CD8-positive, alpha-beta memory T cell (primary cell): ENCODE measurements at places on chromosomes 5 and 9.

DNA sequence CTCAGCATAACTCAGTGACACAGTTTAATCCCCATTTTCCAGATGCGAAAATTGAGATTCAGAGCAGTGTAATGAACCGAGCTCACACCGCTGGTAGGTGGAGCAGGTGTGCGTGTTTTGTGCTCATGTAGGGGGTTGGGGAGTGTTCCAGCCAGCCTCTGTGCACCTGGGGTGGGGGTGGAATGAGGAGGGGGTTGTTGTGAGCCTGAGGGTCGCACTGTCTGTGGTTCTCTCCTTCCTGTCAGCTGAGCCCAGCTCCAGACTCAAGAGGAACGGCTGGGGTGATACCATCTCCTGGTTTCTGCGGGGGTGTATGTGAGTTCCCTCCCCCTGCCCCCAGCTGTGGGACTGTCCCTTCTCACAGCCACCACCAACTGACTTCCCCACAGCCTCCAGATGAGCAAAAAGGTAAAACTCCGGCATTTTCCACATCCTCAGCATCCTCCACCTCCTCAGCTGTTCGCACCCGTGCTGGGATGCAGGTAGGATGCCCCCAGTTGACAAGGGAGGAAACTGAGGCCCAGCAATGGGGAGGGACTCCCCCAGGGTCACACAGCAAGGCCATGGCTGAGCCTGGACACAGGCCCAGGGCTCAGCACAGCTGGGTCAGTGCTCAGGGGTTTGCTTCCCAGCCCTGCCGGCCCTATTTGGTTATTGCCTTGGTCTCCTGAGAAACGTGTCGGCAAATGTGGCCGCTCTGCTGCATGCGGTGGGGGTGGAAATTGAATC lies 2.1 kb downstream of the SH2D3C start:
- peak; percentile 86 for DNase-seq

GRCh38 chr5:102341681-102342288 lies 45.7 kb upstream of the SLCO4C1 start:
- DNase-seq: no peak

GRCh38 chr9:109320331-109320741 lies 523 bp downstream of the EPB41L4B start:
- no peak for DNase-seq

- DNase-seq: no peak
Measured at GRCh38 chr5:106086352-106086751, 1584.4 kb downstream of the EFNA5 start.

GRCh38 chr5:123283499-123283898 lies 139.7 kb downstream of the CEP120 start:
- DNase-seq: no peak

- DNase-seq: no peak
Measured at GRCh38 chr9:6910497-6910896, 152.7 kb downstream of the KDM4C start.

DNA sequence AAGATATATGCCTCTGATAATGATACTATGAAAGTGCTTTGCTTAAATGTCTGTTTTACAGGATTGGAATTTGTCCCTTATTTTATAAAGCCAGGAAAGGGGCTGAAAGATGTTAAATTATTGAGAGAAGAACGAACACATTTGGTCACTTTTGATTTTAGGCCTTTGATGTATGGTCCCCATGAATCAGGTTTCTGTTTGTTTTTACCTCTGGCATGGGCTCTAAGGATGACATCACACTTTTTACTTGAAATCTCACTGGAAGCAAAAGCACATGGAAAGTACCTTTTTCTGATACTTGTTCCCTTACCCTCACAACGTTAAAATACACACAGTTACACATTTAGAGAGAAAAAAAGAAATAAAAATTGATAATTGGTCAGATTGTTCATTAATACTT lies 6.9 kb downstream of the OTULIN start:
- no peak for DNase-seq

- DNase-seq: no peak
Measured at GRCh38 chr9:9631284-9631683, 981.5 kb downstream of the PTPRD start.

GRCh38 chr5:160272264-160272663 lies 40.1 kb downstream of the CCNJL start:
- no peak for DNase-seq

- DNase-seq: no peak
Measured at GRCh38 chr5:66628561-66628960, 32.4 kb downstream of the MAST4 start.

DNA sequence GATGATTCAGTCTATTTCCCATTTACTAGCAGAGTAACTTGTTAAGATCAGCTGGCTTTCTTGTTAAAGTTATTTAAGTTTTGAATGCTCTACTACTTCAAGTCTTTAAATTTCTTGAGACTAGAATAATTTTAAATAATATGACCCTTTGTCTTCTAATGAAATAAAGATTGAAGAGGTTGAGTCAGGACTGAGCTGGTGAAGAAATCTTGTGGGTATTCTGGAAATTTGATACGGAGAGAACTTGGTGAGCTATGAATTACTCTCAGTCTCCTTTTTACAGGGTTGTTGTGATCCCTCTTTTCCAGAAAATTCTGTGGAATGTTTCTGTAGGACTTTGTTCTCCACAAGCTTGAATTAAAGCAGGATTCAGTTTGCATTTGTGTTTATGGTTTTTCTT lies 29.3 kb downstream of the RNF20 start:
- DNase-seq: no peak

DNA sequence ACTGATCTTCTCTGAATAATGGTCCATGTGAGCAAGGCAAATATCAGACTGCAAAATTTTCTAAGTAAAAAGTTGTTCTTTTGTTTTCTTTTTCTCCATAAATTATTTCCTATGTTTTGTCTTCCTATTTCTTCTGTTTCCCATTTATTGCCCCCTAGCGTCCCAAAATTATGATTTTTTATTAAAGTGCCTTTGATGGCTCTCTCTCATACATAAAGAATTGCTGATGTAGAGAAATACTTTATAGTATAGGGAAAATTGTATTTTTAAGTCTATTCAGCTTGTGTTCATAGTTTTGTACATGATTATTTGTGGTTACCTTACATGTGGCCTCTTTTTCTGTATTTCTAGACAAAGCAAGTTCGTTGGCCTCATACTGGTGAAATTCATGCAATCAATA lies 1031.2 kb downstream of the EFNA5 start:
- no peak for DNase-seq

DNA sequence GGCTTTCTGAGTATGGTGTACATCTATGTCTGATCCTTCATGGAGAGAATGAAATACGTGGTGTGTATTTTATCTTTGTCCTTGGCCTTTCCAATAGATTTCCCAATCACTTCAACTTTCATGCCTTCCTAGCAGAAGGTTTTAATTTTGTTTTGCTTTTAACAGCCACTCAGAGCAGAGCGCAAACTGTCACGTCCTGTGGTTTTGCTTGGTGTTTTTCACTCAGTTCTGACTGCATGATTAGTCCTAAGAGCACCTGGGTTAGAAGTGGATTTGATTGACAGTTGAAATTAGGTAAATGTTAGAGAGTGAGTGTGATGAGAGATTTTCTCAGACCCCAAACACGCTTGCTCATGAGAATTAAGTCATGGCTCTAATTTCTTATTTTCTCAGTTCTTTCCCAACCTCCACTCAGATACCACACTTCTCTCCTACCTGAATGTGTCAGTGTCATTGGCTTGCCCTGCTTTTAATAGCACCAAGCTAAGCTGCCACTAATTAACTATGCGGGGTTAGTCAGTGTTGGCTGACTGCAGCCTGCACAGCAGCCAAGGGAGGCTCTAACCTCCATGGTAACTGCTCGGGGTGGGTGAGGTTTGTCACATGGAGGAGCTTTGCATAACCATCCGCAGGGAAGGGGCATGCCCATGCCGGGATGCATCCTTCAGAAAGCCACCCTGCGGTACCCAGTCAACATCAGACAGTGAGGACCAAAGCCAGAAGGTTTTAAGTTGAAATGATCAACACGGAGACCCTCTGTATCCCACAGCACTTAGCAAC lies 173.4 kb downstream of the NR3C1 start:
- peak; percentile 33 for DNase-seq

- no peak for DNase-seq
Measured at GRCh38 chr5:68227532-68228160, 12.1 kb downstream of the PIK3R1 start.

DNA sequence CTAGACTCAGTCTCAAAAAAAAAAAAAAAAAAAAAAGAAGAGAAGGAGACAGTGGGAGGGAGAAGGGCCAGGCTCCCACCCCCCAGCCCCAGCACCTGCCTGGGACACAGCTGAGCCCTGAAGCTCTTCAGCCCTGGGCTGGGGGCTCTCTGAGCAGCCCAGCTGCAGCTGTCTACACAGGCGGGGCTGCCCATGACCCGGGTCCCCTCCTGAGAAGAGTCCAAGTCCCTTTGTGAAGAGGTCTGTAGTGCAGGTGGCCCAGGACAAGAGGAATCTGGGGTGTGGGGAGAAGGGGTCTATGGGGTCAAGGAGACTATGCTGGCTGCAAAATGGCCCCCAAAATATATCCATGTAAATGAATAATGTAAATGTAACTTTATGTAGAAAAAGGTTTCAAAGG lies 6.7 kb upstream of the LCN2 start:
- no peak for DNase-seq

- DNase-seq: no peak
Measured at GRCh38 chr9:112218908-112219307, 43.8 kb upstream of the SUSD1 start.

DNA sequence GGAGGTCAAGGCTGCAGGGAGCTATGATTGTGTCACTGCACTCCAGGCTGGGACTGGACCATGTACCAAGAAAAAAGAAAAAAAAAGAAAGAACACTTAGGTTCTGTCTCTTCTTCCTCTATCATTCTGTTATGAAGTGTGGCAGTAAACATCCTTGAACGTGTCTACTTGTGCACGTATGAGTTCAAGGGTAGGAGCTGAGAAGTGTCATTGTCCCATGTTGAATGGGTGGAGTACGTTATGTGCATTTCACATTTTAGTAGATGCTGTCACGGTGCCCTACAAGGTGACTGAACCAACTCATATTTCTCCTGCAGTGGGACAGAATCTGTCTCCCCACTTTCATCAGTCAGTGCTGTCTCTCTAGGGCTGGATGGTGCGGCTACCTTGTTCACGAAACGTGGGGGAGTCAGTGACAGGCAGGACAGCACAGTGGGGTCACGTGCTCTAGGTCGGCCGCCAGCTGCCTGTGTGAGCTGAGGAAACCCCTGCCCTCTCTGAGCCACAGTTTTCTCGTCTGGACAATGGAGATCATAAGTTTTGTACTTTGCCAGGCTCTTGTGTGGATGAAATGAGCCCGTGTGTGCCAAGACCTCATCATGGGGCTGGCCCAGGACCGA lies 47.2 kb downstream of the GTF3C4 start:
- DNase-seq: no peak

DNA sequence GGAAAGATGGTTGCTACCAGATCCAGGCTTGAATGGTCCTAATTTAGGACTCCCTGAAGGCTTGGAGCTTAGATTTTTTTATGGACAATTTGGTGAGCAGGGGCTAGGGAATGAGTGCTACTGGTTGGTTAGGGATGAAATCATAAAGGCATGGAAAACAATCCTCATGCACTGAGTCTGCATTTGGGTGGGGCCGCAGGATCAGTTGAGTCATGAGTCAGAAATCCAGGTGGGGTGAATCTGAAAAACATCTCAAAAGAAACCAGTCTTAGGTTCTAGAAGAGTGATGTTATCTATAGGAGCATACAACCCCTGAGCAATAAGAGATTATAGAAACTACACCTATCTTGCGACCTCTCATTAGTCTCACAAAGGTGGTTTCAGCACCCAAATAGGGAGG lies 300.0 kb downstream of the KIF4B start:
- DNase-seq: no peak

DNA sequence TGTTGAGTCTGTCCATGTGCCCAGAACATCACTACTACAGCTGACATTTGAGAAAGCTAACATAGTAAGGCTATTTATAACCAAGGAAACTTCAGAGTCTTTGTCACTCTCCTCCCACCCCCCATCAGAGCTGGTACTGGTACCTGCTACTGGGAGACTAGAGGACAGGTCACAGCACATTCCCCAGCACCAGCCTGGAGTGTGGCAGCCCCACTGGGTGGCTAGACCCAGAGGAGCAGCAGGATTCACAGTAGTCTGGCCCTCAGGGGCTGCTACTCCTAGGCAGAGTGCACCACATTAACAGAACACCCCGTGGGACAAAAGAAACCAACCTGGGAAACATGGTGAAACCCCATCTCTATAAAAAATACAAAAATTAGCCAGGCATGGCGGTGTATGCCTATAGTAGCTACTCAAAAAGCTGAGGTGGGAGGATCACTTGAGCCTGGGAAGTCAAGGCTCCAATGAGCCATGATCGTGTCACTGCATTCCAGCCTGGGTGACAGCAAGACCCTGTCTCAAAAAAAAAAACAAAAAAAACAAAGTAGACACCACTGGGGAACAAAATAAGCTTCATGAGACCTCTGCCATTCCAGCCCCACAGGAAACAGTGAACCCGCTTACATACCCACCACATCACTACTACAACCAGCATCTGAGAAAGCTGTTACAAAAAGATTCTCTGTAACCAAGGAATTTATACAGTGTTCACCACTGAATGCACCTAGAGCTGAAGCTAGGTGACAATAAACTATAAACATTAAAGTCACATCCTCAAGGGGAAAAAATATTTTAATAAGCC lies 26.3 kb upstream of the PTGER4 start:
- DNase-seq: peak; percentile 29

GRCh38 chr5:153159616-153160015 lies 330.9 kb upstream of the GRIA1 start:
- DNase-seq: no peak

GRCh38 chr9:127917603-127918002 lies 762 bp upstream of the ST6GALNAC4 start:
- no peak for DNase-seq

DNA sequence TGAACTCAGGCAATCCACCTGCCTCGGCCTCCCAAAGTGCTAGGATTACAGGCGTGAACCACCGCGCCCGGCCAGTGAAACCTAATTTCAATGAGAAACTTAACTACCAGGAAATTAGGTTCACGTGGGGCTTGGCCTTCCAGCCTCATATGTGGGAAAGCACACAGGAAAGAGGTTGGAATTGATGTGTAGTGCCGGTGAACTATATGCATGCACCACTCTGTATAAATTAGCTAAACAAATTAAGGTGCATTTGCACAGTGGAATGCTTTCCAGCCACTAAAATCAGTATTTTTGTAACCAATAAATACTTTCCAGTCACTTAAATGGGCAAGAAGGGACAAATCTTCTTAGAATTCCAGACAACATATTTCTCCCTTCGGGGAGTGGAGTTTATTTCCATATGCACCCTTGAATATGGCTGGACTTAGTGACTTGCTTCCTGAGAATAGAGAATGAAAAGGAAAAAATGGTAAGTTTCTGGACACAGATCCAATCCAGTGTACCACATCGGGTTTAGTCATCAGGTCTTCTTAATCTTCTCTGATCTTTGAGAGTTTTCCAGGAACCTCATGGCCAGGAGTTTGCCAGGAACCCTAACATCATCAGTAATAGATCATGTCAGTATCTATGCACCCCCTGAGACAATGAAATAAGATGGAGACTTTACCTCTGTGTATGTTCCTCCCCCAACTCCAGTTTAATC lies 24.9 kb downstream of the ATOX1 start:
- DNase-seq: no peak
